ENCODE measurements at places on chromosomes 2 and 18.
A peak's percentile ranks its signal among the peaks of the same experiment; 100 is the strongest.

- no peak for DNase-seq
Observed at GRCh38 chr2:69985688-69986087, 24.3 kb upstream of the ASPRV1 start.

GRCh38 chr2:88690591-88691338, 708 bp upstream of the RPIA start:
- peak; percentile 60 for DNase-seq

DNA sequence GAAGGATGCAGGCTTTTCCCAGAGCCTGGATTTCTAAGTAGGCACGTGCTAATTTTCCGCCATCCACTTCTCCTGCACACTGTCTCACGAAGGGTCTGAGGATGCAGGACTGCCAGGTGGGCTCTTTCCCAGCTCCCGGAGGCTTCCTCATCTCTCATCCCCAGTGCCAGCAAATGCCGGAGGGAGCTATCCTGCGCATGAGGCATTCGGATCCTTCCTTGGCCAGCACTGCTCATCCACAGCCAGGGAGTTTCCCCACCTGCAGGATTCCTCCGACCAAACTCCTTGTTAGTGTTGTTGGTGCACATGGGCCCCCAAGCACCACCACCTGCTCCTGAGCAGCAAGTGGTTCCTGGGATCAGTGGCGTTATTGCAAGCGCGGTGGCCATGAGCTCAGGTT, 5.0 kb downstream of the CNDP1 start:
- no peak for DNase-seq

DNA sequence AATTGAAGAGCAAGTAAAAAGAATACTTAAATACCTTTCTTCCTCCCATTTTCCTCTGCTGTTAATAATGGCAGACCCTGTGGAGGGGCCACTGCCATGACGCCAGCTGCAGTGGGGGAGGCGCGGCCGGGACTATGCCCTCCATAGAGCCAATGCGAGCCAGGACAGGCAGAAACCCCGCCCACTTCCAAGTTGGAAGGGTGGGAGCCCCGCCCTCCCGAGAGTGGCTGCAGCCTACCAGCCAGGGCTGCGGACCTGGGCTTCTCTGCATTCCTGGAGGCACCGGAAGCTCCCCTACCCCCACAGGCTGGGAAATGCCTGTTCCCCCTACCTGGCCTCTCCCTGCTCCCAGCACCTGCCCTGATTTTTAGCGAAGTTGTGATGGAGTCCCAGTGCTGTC, 439.4 kb upstream of the CDH19 start:
- DNase-seq, result no peak

DNA sequence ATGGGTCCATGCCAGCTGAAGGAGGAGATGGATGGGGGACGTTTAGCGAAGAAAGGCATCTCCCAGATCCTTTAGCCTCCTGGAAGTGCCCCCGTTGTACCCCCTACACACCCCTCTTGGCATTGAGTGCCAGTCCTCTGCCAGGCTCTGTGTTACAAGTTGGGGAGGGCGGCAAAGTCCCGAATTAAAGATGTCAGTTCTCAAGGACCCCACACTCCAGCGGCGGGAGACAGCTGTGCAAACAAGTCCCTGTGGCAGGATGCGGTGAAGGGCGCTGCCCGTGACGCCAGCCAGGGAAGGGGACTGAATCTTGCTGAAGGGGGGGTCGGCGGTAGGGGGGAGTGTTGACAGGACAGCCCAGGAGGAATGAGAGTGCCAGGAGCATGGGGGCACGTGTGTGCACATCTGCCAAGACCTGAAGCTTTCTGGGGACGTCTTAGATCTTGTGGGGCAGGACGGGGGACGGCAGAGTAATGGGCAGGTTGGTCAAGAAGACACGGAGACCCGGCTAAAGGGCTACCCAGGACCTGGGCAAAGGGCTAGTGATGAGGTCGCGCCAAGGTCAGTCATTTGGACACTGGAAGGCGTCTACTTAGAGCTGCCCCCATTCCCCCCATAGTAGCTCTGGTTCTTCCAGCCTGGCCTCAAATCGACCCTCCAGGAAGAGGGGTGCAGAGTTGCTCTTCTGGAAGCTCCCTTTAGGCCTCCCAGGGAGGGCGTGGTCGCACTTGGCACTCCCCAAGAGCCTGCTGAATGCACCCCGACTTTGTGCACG, 2.8 kb upstream of the CTDSP1 start:
- peak; percentile 59 for DNase-seq

GRCh38 chr18:73456643-73457042, 588.9 kb upstream of the NETO1 start:
- DNase-seq, result no peak

- DNase-seq, result no peak
Observed at GRCh38 chr2:196206804-196207203, 35.4 kb upstream of the STK17B start.

DNA sequence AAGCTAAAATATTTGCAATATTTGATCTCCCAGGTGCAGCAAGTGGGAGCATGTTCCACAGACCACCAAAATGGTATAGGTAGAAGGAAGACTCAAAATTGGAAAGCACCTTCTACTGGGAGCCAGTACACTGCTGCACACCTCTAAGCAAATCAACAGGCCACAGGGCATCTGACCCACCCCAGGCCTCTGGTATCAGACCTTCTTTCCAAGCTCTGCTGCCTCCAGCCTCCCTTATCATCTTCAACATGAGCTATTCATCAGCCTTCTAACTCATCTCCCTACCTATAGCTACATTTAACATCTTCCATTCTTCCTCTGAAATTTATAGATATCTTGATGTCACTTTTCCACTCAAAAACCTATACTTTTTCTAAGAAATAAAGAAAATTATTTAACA, 294.8 kb downstream of the ZEB2 start:
- DNase-seq, result no peak

- no peak for DNase-seq
Observed at GRCh38 chr18:2681993-2682603, 26.6 kb downstream of the SMCHD1 start.

- no peak for DNase-seq
Observed at GRCh38 chr2:197442857-197443256, 8.0 kb upstream of the SF3B1 start.

GRCh38 chr2:10382354-10383061, 65.6 kb downstream of the ODC1 start:
- peak; percentile 32 for DNase-seq

DNA sequence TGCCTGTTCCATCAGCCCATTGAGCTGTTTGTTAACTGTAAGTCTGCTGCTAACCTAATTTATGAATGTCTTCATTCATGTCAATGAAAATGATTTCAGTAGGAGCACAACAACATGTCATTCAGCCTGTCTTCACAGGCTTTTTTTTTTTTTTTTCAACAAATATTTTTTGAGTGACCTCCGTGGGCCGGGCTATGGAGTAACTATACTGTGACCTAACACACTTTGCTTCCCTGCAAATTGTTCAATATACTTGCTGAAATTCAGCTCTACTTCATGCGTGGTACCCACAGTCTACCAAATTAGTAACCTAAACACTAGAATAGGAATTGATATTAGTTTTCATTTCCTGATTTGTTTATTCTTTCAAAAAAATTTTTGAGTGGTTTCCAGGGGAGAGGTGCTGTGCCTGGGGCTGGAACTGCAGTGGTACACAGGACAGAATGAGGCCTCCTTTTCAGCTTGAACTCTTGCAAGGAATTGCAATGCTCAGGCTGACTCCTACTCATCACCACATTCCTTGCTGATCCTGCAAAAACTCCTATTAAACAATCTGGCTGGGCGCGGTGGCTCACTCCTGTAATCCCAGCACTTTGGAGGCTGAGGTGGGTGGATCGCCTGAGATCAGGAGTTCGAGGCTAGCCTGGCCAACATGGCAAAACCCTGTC, 87.1 kb downstream of the CDH20 start:
- DNase-seq, result no peak

DNA sequence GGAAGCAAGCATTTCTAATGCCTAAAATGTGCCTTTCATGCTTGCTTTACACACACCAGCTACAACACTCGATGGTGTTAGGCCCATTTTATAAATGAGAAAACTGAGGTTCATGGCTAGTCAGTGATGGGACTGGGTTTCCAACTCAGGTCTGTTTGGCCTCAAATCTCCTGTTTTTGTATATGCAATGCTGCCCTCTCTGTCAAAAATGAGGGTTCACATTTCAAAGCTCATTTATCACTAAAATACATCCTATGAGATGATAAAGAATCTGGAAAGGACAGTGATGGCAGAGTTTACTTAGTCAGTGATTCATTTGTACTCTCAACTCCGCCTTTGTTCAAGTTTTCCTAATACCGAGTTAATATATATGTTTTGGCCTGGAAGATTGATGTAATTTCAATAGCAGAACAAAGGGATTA, 92.3 kb downstream of the KCTD1 start:
- no peak for DNase-seq

DNA sequence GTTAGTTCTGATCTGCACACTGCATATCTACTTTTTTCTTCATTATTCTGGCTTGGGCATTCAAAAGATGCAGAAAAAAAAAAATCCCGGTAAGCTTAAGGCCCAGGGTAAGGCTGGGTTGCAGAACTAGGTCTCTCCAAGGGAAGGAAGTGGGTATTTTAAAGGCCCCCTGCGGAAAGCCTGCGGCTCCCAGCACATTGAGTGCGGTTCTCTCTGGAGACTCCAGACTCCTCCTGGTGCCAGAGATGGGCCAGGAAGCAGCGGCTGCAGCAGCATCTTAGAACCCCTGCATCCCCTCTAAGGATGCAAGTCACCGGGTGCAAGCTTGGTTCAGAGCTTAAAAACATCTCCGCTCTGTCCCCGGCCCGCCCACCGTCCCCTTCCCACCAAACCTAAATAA, 49.5 kb downstream of the TGIF1 start:
- DNase-seq, result no peak

- DNase-seq, result no peak
Observed at GRCh38 chr2:169039702-169040101, 8.6 kb upstream of the ABCB11 start.

DNA sequence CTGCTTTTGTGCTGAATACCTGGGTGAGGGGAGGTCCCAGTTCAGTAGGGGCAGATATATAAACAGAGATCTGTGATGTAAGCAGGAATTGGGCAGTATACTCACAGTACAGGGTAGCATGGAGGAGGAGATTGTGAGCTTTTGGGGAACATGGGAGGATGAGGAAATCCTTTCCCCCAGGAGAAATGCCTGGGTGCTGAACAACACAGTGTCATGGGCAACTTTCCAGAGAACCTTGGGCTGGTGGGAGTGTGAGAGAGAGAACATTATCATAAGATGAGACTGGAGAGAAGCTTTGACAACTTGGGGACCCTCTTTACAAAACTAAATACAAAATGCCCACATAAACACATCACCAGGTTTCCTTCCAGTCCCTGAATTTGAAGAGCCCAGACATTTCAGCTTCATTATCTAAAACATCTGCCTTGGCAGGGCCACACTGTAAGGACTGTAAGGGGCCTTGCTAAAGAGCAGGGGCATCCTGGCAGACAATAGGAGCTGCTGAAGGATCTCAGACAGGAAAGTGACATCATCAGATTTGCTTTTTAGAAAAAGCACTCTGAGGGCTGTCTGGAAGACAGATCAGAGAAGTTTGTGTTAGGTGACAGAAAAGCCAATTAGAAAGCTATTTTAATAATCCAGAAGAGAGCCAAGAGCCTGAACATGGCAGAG, 303.1 kb upstream of the FBXO11 start:
- no peak for DNase-seq

- no peak for DNase-seq
Observed at GRCh38 chr2:232850039-232850438, 20.0 kb upstream of the SNORC start.

DNA sequence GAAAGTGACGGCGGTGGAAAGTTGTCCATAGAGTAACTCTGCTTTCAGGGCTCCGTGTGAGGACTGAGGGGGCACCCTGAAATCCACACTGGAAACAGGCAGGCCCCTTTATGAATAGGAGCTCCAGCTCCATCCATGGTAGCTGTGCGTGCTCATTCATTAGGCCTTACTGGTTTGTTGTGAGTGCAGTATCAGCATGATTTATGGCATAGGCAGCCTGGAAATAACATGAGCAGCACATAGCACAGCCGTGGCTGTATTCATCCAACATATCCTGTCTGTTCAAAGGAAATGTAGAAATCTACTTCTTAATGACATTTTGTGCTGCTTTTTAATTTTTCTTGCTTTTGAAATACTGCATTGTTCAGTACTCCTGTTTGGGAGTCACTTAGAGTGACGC, 414.8 kb upstream of the RAB12 start:
- DNase-seq, result no peak

GRCh38 chr2:42947809-42948600, 155.6 kb upstream of the HAAO start:
- DNase-seq, result no peak

- no peak for DNase-seq
Observed at GRCh38 chr2:203237346-203238238, 1.2 kb upstream of the CYP20A1 start.

DNA sequence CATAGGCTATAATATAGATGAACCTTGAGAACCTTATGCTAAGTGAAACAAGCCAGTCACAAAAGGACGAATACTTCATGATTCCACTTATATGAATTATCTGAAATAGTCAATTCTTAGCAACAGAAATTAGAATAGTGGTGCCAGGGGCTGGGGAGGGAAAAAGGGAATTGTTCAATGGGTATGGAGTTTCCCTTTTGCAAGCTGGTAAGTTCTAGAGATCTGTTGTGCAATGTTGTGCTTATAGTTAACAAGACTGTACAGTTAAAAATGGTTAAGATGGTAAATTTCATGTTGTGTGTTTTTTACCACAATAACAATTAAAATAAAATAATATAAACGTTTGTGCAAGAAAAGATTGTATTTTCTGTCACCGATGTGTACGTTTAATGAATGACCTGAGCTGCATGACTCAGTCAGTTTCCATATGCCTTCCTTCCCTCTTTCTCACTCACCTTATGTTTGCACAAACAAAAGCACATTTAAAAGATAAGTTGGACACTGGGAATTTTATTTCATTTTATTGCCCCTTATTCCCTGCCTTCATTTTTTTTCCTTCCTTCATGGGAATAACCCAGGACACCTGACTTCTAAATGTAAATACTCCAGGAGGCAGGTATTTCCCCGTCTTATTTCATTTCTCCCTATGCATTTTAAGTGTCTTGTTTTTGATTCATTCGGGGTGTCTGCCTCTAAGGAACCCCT, 143.7 kb upstream of the TTC39C start:
- DNase-seq, result no peak

GRCh38 chr2:134367213-134367612, 113.3 kb downstream of the MGAT5 start:
- no peak for DNase-seq

- no peak for DNase-seq
Observed at GRCh38 chr2:12379143-12379542, 337.6 kb upstream of the TRIB2 start.

GRCh38 chr18:61201511-61201910, 131.7 kb upstream of the CDH20 start:
- DNase-seq, result no peak

Data from stimulated activated CD4-positive, alpha-beta T cell treated with anti-CD3 and anti-CD28 coated beads, Interleukin-4, amount 100 ng/mL, for 24 hours (primary cell).